ENCODE measurements at places on chromosomes 16 and 17. TPM values are rescaled to one million over a fixed set of nuclear protein-coding genes. Genes with fewer than 3 reads are reported as not detected.

The RAB11FIP4 gene
- 7.6 TPM for total RNA-seq

The ADAM11 gene
- total RNA-seq: 0.53 TPM

DNA sequence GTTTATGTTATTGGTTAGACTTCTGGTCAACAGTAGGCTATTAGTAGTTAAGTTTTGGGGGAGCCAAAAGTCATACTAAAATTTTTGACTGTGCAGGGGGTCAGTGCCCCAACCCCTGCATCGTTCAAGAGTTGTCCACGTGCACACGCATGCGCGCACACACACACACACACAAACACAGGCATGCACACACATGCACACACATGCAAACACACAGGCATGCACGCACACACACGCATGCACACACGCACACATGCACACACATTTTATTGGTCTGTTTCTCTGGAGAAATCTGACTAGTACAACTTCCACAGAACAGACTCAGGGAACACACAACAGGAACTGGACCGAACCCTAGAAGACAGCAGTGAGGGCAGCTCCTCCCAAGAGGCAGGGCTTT, 24.4 kb upstream of the USP10 start:
- no peak for DNase-seq

The OR4D1 gene
- total RNA-seq: not detected

The ARL5C gene
- total RNA-seq: not detected

The LITAFD gene
- not detected for total RNA-seq

- no peak for DNase-seq
These were observed 2.0 kb downstream of the LUC7L3 start for GRCh38 chr17:50721194-50722010.

The LCAT gene
- 46.2 TPM for total RNA-seq

Measured in sciatic nerve (tissue), 2 donors.